ENCODE measurements at places on chromosomes 1 and 21.

DNA sequence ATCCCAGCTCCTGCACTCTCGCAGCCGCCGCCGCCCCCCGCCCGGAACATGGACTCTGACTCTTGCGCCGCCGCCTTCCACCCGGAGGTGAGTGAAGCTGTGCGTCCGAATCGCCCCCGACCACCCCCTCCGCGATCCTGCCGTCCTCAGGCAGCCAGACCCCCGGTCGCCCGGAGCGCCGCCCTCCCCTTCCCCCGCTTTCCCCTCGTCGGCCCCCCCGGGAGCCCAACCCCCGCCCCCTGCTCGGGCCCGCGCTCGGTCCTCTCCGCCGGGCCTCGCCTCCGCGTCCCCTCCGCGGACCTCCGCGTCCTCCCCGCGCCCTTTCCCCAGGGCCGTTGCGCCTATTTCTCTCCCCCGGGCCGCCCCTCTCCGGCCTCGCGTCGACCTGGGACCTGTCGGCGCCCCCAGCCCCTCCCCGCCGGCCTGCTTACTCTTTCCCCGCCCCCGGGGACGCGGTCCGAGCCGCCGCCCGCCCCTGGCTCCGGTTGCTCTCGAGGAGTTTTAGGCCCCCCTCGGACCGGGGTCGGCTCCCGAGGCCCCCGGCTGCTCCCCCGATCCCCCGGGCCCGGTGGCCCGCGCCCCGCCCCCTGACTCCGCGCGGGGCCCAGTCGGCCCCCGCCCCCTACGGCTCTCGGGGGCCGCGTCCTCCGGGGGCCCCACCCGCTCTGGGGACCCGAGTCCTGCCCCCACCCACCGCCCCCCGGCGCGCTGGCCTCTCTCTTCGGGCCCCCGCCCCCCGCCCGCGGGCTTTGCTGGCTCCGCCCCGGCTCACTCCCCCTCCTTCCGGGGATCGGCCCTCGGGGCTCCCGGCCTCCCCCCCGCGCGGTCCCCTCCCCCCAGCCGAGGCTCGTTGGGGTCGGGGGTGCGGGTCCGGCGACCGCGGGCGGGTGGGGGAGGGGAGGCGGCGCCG, 743 bp downstream of the PHF13 start:
- DNase-seq = peak; percentile 45

GRCh38 chr1:203173011-203173555, 2.5 kb downstream of the MYBPH start:
- no peak for DNase-seq

DNA sequence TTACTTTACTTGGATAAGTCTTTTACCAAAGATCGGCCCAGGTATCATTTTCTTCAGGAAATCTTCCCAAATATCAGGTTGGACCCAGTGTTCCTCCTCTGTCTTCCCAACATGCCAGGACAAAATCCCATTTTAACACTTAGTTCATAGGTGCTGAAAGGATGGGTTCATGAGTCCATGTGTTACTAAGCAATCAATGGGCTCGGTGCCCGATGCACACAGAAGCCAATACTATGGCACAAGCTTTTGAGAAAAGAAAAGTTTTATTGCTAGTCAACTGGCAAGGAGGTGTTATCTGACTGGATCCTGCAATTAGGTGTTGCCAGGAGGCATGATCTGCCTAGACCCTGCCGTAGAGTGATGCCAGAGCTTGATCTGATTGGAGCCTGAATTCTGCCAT, 133.3 kb upstream of the SLC44A3 start:
- no peak for DNase-seq

DNA sequence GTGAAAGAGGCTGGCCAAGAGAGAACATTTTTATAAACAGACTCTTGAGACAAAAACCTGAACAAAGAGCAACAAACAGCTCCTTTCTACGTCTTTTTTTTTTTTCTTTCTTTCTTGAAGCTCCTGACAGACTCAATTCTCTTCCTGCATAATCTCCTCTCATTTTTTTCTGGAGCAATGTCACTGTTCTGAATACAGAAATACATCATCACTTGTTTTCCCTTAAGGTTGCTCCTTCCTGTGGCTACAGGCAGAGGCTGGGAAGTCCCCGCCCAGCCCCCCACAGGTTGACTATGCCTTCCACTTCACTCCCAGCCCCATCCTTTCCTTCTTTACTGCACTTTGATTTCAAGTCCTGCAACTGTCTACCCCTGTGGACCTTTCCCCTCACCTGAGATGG, 46.1 kb downstream of the TNR start:
- DNase-seq = no peak

GRCh38 chr1:8687538-8687937, 129.9 kb downstream of the RERE start:
- DNase-seq = no peak

DNA sequence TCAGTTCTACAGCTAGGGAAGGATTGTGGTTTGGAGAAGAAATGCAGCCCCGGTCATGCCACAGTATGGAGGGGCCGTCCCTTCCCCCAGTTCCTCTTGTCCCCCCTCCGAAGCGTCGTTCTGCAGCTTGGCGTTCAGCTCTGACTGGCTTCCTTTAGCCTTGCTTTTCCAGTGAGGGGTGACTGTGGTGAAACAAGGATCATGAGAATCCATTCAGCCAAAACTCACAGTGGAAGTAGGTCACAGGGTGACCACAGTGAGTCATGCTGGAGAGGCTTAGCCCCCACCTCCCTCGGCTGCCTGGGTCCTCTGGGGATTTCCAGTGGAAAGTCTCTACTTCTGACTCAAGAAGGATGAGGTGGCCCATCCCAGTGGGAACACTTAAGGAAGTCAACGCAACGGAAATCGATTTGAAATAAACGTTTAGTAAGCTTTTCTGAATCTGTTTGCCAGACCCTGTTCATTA, 37.3 kb upstream of the COL6A2 start:
- DNase-seq = peak; percentile 12

GRCh38 chr1:1157426-1157913, 16.2 kb upstream of the TTLL10 start:
- DNase-seq = peak; percentile 86

DNA sequence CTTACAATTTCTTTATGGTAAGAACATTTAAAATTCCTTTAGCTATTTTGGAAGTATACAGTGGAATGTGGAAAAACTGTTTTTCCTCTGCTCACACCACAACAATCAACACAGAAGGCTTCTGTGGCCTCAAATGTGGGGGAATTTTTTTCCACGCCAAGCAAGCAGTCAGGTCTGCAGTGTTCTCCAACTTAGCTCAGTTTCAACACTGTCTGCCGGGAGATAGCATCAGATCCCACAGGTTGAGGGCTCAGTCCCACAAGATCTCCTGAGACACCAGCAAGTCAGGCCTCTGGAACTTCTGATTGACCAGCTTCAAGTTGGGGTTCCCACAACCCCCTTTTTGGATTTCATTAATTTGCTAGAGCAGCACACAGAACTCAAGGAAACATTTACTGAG, 50.3 kb downstream of the PTBP2 start:
- no peak for DNase-seq

DNA sequence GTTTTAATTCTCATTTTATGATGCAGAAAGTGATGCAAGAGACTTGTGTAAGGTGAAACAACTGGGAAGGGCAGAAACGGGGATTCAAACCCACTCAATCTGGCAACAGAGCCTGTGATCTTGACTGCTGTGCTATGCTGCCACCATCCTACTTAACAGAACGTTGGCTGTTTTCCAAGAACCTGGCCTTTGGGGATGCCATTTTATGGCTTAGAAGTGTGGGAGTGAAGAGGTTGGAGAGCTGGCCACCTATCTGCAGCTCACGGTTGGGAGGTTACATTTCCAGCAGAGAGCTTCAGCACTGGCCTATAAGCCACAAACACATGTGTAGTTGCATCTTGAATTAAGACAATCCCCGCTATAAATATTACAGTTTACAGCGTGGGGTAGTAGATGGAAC, 235.3 kb downstream of the PRDM2 start:
- no peak for DNase-seq

All from GM12865 (cell line).